CD4-positive, alpha-beta T cell treated with Interferon gamma for 1 hour (primary cell): ENCODE measurements at places on chromosomes 13 and 19.
A peak's percentile ranks its signal among the peaks of the same experiment; 100 is the strongest.

GRCh38 chr19:35144600-35145436 lies 1.8 kb downstream of the FXYD7 start:
- peak; percentile 29 for DNase-seq

DNA sequence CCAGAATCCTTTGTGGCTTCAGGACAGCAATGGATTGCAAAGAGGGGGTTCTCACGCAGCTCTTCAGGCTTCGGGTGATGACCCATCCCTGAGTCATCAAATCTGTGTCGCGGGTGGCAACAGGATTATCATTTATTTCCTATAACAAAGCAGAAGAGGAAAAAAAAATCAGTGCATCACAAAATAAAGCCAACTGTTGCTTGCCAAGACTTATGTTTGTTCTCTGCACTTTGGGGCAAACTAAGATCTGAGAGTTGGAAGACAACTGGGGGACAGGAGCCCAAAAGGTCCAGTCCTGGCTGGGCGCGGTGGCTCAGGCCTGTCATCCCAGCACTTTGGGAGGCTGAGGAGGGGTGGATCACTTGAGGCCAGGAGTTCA lies 6.4 kb downstream of the GNA15 start:
- DNase-seq = no peak

GRCh38 chr19:3844596-3844995 lies 24.2 kb downstream of the ZFR2 start:
- no peak for DNase-seq

DNA sequence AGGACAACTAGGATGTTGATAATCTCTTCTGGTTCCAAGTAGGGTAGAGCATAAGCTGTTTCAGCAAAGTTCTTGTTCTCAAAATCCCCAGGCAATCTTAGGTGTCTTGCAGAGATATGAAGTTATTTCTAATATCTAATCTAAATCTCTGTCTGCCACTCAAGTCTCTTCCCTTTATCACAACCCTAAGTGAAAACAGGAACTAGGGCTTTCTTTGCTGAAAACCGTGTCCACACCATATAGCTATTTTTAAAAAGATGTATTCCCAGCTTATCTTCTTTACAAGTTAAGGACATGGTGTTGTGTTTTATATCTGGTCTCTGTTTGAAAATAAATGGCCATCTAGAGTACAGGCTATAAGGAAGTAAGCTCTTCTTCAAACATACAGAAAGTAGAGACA lies 11.3 kb upstream of the RNASEH2B start:
- DNase-seq = no peak

DNA sequence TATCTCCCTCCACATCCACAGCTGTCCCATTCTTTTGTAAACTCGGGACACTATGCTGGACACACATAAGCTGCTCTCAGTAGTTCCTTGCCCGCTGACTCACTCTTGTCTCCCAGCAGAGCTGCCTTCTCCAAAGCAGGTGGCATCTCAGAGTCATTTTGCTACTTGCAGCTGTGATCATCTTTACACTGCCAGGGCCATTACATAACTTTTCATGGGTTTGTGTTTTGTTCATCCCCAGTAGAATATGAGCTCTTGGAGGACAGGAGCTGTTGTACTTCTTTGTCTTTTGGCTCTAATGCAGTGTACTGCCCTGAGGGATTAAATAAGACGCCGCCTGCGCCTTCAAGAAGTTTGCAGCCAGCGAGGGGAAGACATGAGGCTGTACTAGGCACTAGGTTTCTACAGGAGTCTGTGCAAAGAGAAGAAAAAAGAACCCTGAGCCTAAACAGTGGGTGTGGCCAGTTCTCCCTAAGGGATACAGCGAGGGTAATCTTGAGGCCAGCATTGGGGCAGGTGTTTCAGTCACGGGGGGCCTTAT lies 40.8 kb upstream of the GPR183 start:
- DNase-seq = no peak

- DNase-seq = peak; percentile 41
Measured at GRCh38 chr19:4061178-4061682, 5.5 kb downstream of the ZBTB7A start.

- DNase-seq = no peak
Measured at GRCh38 chr13:46795321-46795720, 1.6 kb downstream of the ESD start.

GRCh38 chr13:103130681-103131210 lies 64.5 kb upstream of the SLC10A2 start:
- DNase-seq = no peak

DNA sequence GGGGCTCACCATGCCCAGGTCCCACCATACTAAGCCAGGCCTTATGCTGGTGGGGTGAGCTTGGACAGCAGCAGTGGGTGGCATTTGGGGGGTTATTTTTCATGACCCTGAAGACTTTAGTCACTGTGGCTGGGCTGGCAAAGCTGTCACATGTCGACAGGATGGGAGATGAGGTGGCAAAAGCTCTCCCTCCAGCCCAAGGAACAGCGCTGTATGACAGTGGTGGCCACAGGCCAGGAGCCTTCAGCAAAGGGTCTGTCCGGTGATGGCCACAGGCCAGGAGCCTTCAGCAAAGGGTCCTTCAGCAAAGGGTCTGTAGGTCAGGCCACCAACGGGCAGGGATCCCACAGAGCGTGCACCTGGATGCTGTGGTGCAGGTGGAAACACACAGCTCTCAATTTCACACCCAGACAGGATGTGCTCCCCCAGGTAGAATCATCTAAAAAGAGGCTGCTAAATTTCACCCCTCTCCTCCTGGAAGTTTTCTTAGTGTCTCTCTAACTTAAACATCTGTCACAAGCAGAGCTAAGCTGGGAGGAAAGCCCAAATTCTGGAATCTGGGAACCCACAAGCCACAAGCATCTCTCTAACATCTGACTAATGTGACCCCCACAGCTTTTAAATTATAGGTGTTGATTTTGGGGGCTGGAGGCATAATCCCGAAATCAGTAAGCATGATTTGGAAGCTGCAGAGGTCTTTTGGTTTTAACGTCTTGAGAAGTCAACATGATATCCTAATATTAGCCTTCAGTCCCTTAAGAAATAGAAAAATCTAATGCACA lies 23.0 kb downstream of the COL4A1 start:
- no peak for DNase-seq
